ENCODE measurements at places on chromosomes 1 and 21.

GRCh38 chr21:27365394-27365793 is 398.5 kb upstream of the ADAMTS5 start:
- no peak for DNase-seq

DNA sequence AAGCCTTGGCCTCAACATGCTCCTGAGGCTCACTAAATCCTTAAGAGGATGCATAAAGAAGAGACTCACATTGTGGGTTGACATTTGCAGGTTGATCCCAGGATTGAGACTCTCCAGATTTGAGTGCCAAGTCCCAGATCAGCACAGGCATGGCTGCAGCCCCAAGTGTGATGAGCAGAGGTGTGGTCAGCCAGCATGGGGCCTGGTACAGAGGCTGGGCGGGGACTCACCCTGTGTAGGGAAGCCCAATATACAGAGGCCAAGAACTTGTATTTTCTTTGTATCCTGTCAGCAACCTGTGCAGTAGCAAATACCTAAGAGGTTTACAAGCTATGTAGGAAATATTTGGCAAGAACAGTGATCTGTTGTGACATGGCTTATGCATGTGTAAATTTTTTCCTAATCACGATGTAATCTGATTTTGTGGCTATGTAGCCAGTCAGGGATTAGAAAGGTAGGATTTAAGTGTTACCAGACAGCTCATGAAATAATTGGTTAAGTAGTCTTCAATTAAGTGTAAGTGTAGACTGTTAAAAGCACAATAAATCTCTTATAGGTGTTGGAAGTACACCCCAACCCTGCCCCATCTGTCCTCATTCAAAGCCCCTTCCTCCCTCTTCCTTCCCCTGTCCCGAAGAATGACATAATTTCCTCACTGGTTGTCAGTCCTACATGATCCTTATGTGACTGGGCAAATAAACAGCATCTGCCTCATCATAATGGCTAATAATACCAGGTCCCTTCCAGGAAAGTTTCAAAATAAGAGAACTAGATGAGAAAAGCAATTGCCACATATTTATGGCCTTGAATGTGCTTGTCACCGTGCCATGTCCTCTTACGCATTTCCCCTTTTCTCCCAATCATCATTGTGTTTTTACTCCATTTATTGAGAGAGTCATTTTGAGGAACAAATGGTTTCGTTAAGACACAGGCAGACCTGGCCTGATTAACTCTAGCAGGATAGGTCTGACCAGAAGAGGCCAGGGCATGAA is 120.9 kb downstream of the HLX start:
- DNase-seq = no peak

- no peak for DNase-seq
Measured at GRCh38 chr1:201050515-201051277, 27.2 kb upstream of the KIF21B start.

DNA sequence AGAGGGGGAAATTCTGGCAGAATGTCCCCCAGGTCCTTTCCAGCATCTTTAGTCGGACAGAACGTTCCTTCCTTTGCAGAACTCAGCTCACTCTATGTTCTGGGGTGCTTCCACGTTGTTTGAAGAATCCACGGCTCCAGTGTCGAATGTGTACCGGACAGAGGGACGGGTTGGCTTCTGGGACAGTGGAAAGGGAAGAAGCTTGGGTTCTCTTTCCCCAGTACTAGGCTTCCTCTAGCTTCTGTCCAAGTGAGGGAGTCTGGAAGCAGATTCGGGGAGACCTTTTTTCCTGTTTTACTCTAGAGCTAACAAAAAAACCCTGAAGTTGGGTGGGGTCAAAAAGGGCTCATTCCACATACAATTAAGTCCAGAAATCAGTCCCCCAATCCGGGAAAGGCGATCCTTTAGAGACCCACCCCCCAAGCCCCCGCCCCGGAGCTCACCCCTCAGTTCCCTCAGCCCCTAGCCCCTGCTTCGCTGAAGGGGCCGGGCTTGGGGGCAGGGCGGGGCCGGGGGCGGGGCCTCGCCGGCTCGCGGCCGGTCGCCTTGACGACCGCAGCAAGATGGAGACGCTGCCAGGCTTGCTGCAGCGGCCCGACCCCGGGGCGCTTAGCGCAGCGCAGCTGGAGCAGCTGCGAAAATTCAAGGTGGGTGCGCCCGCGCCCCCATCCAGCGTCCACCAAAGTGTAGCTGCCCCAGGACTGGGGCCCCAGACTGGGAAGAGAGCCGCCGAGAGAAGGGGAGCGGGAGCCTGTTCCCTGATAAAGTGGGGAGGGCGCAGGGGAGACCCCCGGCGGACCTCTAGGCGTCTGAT is at the start of gene RIIAD1:
Gene RIIAD1, plus strand, starts transcription at position 549 of the 814 bp plus-strand sequence. Its CDS starts 15 bp downstream, at position 564.
- no peak for DNase-seq

DNA sequence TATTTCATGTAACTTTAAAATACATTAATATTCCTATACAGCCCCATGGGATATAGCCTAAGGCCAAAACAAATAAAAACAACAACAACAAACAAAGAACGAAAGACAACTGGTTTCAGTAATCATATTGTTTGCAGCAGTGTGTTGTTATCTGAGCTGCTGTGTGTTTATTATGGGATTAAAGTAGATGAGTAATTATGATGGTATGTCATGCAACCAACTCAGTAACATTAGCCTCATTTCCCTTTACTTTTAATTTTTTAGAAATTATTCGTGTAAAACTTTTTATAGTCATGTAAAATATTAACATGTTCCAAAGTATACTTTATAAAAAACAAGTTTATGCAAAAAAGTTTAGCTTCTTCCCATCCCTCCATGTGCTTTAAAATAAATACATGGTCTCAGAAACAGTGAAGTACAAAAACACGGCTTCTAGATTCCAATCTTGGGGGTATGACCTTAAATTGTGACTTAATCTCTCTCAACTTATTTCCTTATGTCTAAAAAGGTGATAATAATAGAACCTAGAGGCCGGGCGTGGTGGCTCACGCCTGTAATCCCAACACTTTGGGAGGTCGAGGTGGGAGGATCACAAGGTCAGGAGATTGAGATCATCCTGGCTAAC is 176.1 kb downstream of the SLC45A1 start:
- no peak for DNase-seq

GRCh38 chr1:176220100-176220689 is 13.1 kb upstream of the COP1 start:
- no peak for DNase-seq

GRCh38 chr1:228299211-228299610 is 91.4 kb downstream of the OBSCN start:
- DNase-seq = no peak

DNA sequence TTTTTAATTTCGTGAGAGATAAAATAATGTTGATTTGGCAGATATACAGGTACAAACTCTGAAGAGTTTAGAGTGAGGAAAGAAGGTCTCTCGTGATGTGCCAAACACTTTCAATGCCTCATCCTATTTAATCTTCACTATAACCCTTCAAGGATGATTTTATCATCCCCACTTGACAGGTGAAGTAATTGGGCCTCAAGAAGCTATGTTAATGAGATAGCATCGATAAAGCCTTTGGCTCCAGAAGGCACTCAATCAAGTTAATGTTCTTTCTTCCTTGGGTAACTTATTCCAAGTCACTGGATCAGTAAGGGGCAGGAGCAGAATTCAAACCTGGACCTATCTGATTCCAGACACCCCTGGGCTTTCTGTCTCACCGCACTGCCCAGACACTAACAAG is 7.2 kb downstream of the LMOD1 start:
- DNase-seq = no peak

DNA sequence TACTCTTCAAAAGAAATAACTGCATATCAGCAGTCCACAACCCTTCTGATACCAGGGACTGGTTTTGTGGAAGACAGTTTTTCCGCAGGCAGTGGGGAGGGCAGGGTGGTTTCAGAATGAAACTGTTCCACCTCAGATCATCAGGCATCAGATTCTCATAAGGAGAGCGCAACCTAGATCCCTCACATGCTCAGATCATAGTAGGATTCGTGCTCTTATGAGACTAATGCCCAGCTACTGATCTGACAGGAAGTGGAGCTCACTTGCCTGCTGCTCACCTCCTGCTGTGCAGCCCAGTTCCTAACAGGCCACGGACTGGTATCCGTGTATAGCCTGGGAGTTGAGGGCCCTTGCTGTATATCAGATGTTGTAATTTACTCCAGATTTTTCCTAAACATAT is 11.5 kb downstream of the RO60 start:
- DNase-seq = no peak

DNA sequence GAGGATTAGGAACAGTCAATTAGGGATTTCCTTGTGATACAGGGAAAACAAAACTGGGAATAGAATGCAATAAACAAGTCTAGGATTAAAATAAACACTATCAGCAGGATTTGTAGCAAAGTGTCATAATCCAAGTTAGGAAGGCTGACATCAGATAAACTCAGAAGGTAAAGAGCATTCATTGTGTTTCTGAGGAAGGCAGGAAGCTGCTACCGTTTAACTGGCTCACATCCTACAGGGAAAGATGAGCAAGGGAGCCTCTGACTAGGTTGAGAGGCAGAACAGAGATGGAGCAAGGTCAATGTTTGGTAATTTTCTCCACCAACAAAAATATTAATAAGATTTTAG is 124.7 kb downstream of the POU2F1 start:
- no peak for DNase-seq

- no peak for DNase-seq
Measured at GRCh38 chr1:230808281-230808872, 59.9 kb downstream of the C1orf198 start.

DNA sequence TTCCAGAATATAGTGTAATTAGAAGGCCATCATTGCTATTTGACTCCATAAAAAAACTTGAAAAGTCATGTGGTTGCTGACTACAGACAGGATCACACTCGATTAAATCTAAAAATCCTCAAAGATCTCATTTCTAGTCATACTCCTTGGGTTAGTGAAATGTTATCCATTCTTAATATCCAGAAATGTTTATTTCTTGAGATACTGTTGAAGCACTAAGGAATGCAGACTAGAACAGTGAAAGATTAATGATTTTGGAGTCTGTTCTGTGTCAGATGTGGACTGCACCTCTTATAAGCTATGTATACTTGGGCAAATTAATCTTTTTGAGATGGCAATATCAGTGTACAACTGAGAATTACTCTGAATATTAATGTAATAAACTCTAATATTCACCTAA is 65.1 kb downstream of the ADSS2 start:
- no peak for DNase-seq

- peak; percentile 19 for DNase-seq
Measured at GRCh38 chr1:232142403-232143314, 487.3 kb downstream of the SIPA1L2 start.

DNA sequence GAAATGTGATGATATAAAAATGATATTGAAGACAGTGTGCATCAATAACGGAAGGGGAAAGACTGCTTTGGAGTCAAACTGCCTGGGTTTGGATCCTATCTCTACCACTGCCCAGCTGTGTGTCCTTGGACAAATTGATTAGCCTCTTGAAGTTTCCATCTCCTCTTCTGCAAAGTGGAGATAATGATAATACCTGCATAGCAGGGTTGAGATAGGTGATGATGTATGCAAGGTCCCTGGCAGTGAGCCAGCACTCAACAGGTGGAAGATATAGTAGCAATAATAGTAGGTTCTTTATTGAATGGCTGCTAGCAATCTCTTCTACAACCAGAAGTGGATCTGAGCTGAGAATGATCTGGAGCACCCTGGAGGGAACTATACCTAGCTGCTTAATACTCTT is 166.7 kb downstream of the MIS18A start:
- no peak for DNase-seq

- DNase-seq = peak; percentile 21
Measured at GRCh38 chr1:208252836-208253576, 8.8 kb upstream of the PLXNA2 start.

Measured in midbrain (tissue), 1 donor.